ENCODE measurements at places on chromosomes 12 and 14.

DNA sequence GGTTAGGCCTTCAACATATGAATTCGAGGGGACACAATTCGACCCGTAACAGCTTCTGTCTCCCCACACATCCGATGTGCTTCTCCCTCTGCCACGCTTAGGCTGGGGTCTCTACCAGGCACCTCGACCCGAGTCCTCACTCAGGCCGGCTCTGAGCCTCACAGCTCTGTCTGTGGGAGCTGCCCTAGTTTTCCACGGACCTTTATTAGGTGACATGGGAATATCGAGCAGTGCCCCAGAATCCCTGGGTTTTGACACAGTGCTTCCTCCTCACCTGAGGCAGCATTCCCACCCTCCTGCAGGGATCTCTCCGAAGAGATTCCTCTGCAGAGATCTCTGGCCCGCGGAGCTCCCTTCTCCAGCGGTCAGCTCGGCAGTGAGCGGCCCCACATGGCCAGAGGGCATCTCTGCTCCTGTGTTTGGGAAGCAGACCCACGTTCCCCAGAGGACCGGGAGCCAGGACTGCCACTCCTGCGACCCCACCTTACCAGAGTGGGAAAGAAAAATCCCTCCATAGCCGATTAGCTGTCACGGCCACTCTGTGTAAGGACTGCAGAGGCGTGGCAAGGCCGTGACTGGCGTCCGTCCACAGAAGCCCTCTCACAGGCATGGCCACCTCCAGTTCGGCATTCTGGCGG, 21.2 kb downstream of the ZBTB42 start:
- DNase-seq = no peak

DNA sequence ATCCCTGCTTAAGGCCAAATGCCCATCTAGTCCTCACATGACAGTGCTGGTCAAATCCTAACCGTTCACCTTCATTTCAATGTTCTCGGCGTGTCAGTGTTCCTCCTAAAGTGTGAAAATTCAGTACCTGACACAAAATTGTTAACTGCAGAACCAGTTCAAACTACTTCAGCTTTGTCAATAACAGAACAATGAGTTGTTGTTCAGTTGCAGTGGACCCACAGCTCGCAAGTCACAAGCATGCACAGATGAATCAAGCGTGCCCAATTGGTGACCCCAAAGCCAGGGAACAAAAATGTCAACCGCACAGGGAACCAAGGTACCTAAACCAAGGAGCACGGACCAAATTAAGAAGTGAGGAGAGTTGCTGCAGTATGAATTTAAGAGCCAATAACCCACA, 23.2 kb downstream of the NRDE2 start:
- DNase-seq = peak; percentile 37

GRCh38 chr12:111138016-111138415, 217.6 kb upstream of the MYL2 start:
- DNase-seq = no peak

GRCh38 chr12:100484891-100485471, 11.3 kb downstream of the NR1H4 start:
- DNase-seq = no peak

GRCh38 chr14:54459106-54459505, 17.9 kb upstream of the CNIH1 start:
- no peak for DNase-seq

Measured in Ammon's horn (tissue), 1 donor.